Posterior cingulate gyrus (tissue), 11 donors: ENCODE measurements at places on chromosomes 5 and 9.
A peak's percentile ranks its signal among the peaks of the same experiment; 100 is the strongest.

DNA sequence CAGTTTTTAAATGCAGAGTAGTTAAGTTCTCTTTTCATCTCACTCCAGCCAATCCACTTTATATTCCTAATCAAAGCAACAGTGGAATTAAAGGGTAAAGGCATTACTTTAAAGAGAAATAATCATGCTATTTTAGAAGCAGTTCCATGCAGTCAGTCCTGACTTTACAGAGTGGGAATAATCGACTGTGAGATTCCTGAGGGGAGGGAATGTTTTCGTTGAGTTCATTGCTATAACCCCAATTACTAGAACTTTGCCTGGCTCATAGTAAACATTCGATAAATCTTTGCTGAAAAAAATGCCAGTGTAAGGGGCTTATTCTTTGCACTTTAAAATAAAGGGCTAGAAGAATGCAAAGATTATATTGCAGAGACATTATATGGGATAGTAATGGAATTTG is 127.2 kb upstream of the ASTN2 start:
- DNase-seq: no peak

DNA sequence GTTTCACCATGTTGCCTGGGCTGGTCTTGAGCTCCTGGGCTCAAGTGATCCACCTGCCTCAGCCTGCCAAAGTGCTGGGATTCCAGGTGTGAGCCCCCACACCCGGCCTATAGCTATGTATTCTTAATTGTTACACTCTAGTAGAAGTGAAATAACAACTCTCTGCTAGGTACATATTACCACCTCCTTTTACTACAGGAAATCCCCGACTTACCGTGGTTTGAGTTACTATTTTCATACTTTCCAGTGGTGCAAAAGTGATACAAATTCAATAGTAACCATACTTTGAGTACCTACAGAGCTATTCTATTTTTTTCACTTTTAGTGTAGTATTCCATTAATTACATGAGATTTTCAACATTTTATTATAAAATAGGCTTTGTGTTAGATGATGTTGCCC is 719 bp downstream of the ARL14EPL start:
- no peak for DNase-seq

DNA sequence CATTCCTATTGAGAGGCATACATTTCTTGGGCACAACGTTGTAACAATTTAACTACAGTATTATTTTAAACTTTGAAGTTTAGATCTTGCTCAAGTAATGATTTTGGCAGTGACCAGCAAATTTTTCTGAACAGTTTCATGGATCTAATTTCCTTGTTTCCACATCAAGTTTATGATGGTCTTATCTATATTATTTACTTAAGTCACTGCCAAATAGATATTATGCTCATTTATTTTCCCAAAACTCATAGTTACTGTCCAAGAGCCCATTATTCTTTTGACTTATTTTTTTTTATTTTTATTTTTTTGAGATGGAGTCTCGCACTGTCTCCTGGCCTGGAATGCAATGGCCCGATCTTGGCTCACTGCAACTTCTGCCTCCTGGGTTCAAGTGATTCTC is 86.5 kb upstream of the TLE4 start:
- no peak for DNase-seq

DNA sequence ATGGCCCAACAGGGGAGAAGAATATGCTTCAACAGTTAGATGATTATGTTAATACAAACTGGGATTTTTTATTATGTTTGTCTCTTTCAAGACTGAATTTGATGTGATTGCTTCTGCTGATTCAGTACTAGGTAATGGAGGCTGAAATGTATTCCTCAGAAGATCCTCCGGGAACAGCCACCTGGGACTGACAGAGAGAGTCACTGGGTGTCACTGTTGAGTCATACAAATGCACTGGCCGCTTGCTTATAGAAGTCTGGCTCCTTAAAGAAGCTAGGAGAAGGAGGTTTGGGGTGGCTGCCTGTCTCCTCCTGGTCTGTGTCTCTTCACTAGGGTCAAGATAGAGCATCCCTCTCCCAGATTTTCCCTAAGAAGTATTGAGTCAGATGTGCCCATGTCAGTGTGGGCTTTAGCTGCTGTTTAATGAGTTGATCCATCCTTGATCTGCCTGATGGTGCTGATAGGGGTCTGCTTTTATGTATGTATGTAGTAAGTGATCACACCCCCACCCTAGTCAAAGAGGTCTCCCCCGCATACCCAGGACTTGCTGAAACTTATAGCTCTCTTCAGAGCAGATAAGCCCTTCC is 773.4 kb downstream of the BRINP1 start:
- DNase-seq: peak; percentile 13

GRCh38 chr5:134125039-134126015 is 10.8 kb downstream of the TCF7 start:
- DNase-seq: peak; percentile 27

DNA sequence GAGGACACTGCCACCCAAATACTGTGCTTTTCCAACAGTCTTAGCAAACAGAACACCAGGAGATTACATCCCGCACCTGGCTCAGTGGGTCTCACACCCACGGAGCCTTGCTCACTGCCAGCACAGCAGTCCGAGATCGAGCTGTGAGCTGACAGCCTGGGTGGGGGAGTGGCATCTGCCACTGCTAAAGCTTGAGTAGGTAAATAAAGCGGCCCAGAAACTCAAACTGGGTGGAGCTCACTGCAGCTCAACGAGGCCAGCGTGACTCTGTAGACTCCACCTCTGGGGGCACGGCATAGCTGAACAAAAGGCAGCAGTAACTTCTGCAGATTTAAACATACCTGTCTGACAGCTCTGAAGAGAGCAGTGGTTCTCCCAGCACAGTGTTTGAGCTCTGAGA is 28.8 kb downstream of the EPB41L4A start:
- DNase-seq: peak; percentile 17

DNA sequence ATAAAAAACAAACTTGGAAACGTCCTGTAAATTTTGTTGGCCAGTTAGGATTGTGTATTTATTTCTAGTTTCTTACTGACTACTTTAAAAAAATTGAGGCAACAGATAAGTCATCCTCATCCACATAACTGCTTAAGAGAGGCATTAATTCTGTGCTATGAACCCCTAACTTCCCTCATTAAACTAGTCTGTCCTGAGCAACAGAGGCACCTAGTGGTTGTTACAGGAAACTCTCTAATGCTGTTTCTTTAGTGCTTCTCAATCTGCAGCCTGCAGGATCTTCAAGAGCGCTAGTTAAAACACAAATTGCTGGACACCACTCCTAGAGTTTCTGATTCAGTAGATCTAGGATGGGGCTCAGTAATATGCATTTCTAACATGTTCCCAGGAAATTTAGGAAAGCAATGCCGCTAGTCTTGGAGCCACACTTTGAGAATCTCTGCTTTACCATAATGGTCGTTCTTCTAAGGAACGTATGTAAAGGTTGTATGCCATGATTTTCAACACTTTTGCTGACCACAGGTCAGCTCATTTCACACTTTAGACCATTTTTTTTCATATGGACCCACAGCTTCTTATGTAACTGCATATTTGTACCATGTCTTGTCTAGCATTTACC is 410.1 kb upstream of the SMARCA2 start:
- no peak for DNase-seq

- peak; percentile 76 for DNase-seq
Observed at GRCh38 chr9:131762356-131762932, 22.6 kb upstream of the RAPGEF1 start.

- DNase-seq: no peak
Observed at GRCh38 chr9:15999422-16000339, 446.8 kb downstream of the CCDC171 start.

- DNase-seq: no peak
Observed at GRCh38 chr9:134666208-134666607, 24.6 kb downstream of the COL5A1 start.

GRCh38 chr9:1414711-1415131 is 364.6 kb downstream of the DMRT2 start:
- no peak for DNase-seq

DNA sequence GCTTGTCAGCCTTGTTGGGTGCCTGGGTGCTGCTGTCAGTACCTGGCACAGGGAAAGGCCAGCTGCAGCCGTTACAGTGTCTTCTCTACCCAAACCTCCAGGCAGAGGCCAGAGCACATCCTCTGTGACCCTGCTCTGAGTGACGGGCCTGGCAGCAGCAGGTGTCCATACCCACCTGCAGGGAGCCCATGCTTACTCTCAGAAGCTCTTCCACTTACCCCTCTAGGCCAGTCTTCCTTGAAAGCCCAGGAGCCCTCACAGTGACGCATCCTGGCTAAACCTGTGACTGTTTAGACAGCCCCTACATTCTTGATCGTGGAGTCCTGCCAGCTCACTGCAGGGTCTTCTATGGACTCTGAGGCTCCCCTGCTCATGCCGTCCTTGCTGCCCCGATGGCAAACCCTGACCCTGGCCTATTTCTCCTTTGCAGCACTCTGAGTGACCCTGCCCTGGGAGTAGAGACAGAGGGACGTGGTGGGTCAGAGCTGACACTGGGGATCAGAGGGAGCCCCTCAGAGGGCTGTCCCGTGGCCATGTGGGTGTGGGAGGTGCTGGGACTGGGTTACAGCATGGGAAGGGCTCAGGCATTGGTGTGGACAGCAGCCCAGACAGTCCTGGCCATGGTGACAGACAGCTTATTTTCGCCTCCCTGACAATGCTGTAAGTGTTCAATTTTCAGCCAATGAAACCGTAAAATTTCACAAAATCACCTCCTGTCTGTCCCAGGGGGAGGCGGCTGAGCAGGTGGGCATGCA is 67.6 kb upstream of the RNF130 start:
- DNase-seq: peak; percentile 10

GRCh38 chr5:179805070-179805528 is 1.6 kb downstream of the MGAT4B start:
- DNase-seq: no peak

DNA sequence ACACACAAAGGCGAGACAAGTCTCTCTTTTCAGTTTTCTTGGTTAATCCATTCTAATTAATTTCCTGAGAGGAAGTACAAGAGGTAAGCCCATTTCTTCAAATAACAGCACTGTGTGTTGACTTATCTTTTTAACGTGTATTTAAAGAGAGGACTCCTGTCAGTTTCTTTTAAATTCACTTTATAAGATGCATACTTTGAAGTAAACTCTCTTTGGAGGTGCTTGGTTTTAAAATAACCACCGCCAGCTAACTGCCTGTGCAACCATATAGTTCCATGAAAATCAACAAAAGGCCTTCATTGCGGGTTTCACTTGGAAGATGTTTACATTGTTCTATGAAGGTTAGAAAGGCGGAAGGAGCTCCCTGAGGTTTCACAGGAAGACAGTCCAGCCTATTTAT is 13.1 kb upstream of the SERINC5 start:
- DNase-seq: no peak

- no peak for DNase-seq
Observed at GRCh38 chr5:172748341-172748843, 22.6 kb downstream of the DUSP1 start.

DNA sequence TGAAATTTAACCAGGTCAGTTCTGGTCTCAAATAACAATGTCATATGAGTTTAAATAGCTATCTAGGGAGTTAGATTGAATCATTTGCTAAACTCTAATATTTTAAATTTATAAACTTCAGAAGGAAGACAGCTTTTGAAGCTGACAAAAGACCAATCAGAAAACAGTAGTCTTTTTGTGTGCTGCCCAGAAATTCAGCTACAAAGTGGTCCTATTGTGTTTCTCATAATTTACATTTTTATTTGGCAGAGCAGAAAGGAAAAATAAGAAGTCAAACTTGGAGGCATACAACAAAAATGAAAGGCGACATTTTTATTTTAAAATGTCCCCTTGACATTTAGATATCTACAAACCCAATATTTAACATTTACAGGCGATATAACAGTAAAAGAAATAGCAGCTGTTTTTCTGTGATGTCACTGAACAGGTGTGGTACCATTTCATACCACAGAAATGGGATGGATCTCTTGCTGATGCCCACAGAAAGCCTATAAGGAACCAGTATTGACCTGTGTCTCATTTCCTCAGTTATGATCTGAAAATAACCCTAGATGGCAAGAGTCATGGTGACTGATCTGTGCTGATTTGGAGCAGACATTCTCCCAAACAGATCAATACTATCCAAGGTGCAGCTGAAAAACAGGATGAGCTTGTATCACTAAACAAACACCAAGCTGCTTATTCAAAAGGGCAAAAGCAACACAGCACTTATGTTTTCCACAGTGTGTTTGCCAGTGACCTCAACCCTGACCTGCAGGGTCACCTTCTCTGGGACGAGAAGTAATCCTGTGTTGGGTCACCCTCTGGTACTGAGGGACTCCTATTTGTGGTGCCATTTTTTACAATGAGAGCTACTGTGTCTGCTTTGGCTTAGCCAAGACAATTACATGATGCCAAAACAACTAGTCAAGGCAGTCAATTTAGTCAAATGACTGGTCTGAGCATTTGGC is 3.6 kb upstream of the FST start:
- no peak for DNase-seq

DNA sequence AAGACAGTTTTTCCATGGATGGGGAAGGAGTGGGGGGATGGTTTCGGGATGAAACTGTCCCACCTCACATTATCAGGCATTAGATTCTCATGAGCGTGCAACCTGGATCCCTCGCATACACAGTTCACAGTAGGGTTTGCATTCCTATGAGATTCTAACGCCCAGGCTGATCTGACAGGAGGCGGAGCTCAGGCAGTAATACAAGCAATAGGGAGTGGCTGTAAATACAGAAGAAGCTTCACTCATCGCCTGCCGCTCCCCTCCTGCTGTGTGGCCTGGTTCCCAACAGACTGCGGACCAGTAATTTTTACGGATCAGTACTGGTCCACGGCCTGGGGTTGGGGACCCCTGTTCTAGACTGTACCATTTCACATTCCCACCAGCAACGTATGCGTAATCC is 68.3 kb upstream of the OTULINL start:
- no peak for DNase-seq

- DNase-seq: no peak
Observed at GRCh38 chr9:114930056-114930812, at the start of gene TNFSF8. TNFSF8 (minus strand) TSS chr9:114930591; CDS start chr9:114930303, 288 bp downstream.

DNA sequence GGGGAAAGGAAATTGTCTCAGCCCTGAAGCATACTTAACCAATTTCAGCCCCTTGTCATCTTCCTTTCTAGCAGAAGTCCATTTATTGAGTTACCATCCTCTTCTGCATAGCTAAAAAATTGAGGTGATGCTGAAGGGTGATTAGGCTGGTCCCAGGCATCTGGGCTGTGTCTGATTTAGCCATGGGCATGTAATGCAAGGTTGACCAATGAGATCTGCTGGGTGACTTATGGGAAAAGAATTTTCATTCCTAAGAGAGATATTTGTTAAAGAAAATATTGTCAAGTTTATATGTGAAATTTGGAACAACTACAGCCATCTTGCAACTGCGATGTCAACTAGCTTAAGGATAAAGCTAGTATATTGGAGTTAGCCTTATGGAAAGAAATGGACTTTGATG is 5.1 kb downstream of the ITGA2 start:
- no peak for DNase-seq

DNA sequence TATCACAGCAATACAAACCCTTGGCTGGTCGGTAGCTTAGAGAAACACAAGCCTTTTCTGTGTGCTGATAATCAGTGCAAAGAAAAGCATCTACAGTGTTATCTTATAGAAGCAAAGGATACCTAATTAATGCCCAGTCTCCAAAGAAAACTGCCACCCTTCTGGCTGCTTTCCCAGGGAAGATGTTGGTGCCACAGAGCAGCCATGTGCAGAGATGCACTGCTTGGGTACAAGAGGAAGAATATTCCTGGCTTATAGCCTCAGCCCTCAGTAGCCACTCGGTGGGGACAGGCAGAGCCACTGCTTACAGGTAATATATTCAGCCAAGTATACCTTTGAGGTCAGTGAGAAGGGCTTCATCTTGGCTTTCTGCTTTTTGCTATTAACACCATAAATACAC is 185.3 kb downstream of the PCSK1 start:
- no peak for DNase-seq

- DNase-seq: no peak
Observed at GRCh38 chr9:35932735-35933134, 23.4 kb downstream of the SPAAR start.
